Vagina (tissue), 2 donors: ENCODE measurements at places on chromosomes 13 and 19. TPM values are rescaled to one million over a fixed set of nuclear protein-coding genes. Genes with fewer than 3 reads are reported as not detected.

CLIP3 gene
- total RNA-seq, result 31.9 TPM

ZFP82 gene
- total RNA-seq, result 4.7 TPM

ZNF728 gene
- 0.49 TPM for total RNA-seq

SKA3 gene
- 5.4 TPM for total RNA-seq

ZNF578 gene
- 2.5 TPM for total RNA-seq

EDNRB gene
- 46.2 TPM for total RNA-seq

GRCh38 chr13:24214528-24214927, 54.0 kb downstream of the SPATA13 start:
- H3K4me1 ChIP-seq, result peaks cover 18% of the 10 kb centered on the region
- H3K27ac ChIP-seq, result no peak overlapping the region
- no peak for DNase-seq
- no peaks in the 10 kb centered on the region for H3K27me3 ChIP-seq

GRCh38 chr13:64591971-64592370, 2638.2 kb downstream of the PCDH9 start:
- no peak overlapping the region for H3K4me3 ChIP-seq
- H3K27me3 ChIP-seq, result no peaks in the 10 kb centered on the region
- no peak for DNase-seq
- no peaks in the 10 kb centered on the region for H3K4me1 ChIP-seq

- no peaks in the 10 kb centered on the region for H3K36me3 ChIP-seq
- H3K27me3 ChIP-seq, result no peaks in the 10 kb centered on the region
- H3K4me1 ChIP-seq, result no peaks in the 10 kb centered on the region
These were observed 74.0 kb downstream of the CEBPG start for GRCh38 chr19:33447336-33448158.

DNA sequence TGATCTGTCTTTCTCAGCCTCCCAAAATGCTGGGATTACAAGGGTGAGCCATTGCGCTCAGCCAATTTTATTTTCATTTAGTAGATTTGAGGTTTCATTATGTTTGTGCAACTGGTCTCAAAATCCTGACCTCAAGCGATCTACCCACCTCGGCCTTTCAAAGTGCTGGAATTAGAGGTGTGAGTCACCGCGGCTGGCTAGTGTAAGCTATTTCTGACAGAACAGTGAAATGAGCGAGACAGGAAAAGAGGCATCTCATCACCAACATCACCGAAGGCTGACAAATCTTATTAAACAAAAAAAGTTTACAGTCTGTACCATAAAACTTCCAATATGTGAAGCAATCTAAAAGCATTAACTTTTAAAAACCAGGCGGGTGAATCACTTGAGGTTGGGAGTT, 12.2 kb upstream of the ZNF888 start:
- H3K36me3 ChIP-seq, result no peaks in the 10 kb centered on the region
- H3K4me1 ChIP-seq, result peaks cover 6% of the 10 kb centered on the region
- H3K27ac ChIP-seq, result no peak overlapping the region
- H3K27me3 ChIP-seq, result no peaks in the 10 kb centered on the region

GRCh38 chr19:39937094-39937720, 2.8 kb upstream of the FCGBP start:
- no peaks in the 10 kb centered on the region for H3K4me1 ChIP-seq
- no peak for DNase-seq
- H3K27ac ChIP-seq, result no peak overlapping the region
- H3K36me3 ChIP-seq, result no peaks in the 10 kb centered on the region
- H3K4me3 ChIP-seq, result no peak overlapping the region
- no peaks in the 10 kb centered on the region for H3K27me3 ChIP-seq

DNA sequence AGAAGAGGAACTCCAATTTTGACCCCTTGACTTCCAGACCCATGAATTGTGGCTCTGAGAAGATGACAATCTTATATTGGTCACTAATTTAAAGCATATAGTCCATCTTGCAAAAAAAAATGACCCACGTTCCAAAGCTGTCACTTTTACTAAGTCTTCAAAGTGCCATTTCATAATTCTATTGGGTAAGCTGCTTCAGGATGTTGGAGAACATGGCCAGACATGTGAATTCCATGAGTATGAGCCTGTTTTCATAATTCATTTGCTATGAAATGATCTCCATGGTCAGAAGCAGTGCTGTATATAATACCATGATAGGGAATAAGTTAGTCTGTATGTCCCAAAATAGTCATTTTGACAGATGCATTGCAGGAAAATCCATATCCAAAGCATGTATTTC, 1787.3 kb downstream of the SLITRK5 start:
- no peak for DNase-seq
- H3K27me3 ChIP-seq, result no peaks in the 10 kb centered on the region
- H3K27ac ChIP-seq, result no peak overlapping the region
- H3K4me3 ChIP-seq, result no peak overlapping the region
- H3K4me1 ChIP-seq, result no peaks in the 10 kb centered on the region

DNA sequence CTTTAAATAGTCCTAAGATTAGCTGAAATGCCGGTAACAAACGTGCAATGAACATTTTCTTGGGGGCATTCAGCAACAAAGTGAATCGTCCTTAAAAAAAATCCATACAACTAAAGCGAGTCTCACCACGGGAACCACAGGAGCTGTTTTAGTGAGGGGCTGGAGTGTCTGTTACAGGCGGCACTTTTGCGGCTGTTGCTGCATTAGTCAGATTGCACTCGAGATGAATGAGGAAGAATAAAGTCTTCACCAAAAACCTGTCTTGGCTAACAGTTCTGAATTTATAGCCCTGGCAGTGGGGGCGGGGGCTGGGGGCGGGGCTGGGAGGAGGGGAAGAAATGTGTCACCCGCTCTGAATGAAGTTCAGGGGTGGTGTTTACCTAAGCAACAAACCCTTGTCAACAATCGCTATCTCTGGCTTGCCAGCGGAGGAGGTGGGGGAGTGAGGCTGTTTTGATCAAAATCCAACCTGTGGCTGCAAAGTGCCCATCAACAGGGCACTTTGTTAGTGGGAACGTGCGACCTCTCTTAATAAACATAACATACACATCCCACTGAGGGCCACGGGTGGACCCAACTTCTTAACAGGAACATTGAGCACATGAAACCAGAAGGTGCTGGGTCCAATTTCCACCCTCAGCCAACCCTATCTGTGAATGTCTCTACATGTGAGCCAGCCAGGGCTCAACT, 44.5 kb downstream of the RFX2 start:
- peak overlapping the region; percentile 53 for H3K27ac ChIP-seq
- DNase-seq, result no peak
- peaks cover 63% of the 10 kb centered on the region for H3K4me1 ChIP-seq
- H3K4me3 ChIP-seq, result no peak overlapping the region

- H3K27ac ChIP-seq, result peak overlapping the region; percentile 100
- peaks cover 14% of the 10 kb centered on the region for H3K36me3 ChIP-seq
- H3K27me3 ChIP-seq, result no peaks in the 10 kb centered on the region
- DNase-seq, result no peak
- H3K4me1 ChIP-seq, result peaks cover 71% of the 10 kb centered on the region
- peak overlapping the region; percentile 89 for H3K4me3 ChIP-seq
These were observed 338 bp upstream of the UBE2M start for GRCh38 chr19:58558623-58559274.

DNA sequence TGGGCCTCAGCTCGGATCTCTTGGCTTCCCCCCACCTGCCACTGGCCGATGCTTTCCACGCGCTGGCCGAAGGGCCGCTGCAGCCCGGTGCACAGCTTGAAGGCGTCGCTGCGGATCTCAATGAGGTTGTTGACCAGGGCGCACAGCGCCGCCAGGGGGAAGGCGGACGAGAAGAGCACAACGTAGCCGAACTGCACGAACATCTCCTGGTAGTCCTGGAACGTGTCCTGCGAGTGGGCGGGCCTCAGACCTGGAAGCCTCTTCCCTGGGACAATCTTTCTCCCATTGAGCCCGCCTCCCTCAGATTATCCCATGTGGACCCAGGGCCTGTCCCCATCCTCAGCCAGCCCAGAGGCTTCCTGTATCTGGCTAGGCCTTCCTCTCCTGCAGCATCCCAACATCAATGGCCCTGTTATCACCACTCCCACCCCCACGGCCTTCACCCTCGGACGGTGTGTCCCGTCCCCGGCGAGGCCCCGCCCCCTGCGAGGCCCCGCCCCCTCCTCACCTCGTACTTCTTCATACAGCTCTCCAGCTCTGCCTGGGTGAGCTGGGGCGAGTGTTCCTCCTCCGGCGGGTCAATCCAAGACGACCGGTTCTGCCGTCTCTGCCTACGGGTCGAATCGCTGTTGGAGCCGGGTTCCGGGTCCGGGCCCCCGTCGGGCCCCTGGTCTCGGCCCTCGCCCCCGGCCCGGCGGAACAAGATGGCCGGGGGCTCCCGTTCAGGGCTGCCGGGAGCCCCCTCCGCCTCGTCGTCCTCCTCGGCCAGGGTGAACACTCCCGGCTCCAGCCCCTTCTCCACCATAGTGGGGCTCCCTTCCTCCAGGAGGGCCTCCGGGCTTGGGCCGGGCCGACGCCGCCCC, 6.8 kb downstream of the ANO8 start:
- H3K27ac ChIP-seq, result peak overlapping the region; percentile 60
- H3K36me3 ChIP-seq, result no peaks in the 10 kb centered on the region
- H3K27me3 ChIP-seq, result peaks cover 7% of the 10 kb centered on the region
- H3K4me1 ChIP-seq, result peaks cover 28% of the 10 kb centered on the region
- DNase-seq, result no peak

GRCh38 chr13:19713186-19713965, 69.4 kb downstream of the PSPC1 start:
- H3K36me3 ChIP-seq, result no peaks in the 10 kb centered on the region
- H3K4me3 ChIP-seq, result no peak overlapping the region
- no peaks in the 10 kb centered on the region for H3K4me1 ChIP-seq
- no peak overlapping the region for H3K27ac ChIP-seq
- no peak for DNase-seq

DNA sequence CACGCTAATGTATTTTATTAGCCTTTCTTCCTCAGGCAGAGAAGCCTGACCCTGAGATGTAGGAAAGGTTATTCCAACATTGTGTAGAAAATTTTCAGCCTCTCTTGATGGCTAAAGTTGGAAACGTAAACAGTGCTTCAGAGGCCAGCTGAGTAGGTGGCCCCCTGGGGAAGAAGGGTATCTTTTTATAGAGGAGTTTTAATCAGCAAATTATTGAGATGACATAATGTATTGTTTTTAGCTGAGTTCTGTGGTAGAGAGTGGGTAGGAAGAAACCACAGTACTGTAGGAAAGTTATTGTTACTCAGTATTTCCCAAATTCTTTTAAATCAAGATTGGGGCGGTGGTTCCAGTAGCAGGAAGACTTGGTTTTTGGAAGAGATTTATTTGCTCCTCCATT, 268.8 kb downstream of the DLEU7 start:
- H3K4me1 ChIP-seq, result peaks cover 8% of the 10 kb centered on the region
- no peak for DNase-seq
- no peaks in the 10 kb centered on the region for H3K36me3 ChIP-seq
- H3K4me3 ChIP-seq, result no peak overlapping the region
